Foreskin keratinocyte (primary cell): ENCODE measurements at places on chromosomes 12 and 14. TPM values are rescaled to one million over a fixed set of nuclear protein-coding genes. Genes with fewer than 3 reads are reported as not detected.

The KRT6A gene
- polyA plus RNA-seq: 5,333 and 5,444 TPM in 2 replicates

GRCh38 chr12:19577281-19577530 lies 137.9 kb downstream of the AEBP2 start:
- DNase-seq: no peak

- no peak for DNase-seq
These were observed 7.4 kb downstream of the LRP1-AS start for GRCh38 chr12:57139796-57140649.

The RPL10L gene
- polyA plus RNA-seq: not detected in 2 replicates

DNA sequence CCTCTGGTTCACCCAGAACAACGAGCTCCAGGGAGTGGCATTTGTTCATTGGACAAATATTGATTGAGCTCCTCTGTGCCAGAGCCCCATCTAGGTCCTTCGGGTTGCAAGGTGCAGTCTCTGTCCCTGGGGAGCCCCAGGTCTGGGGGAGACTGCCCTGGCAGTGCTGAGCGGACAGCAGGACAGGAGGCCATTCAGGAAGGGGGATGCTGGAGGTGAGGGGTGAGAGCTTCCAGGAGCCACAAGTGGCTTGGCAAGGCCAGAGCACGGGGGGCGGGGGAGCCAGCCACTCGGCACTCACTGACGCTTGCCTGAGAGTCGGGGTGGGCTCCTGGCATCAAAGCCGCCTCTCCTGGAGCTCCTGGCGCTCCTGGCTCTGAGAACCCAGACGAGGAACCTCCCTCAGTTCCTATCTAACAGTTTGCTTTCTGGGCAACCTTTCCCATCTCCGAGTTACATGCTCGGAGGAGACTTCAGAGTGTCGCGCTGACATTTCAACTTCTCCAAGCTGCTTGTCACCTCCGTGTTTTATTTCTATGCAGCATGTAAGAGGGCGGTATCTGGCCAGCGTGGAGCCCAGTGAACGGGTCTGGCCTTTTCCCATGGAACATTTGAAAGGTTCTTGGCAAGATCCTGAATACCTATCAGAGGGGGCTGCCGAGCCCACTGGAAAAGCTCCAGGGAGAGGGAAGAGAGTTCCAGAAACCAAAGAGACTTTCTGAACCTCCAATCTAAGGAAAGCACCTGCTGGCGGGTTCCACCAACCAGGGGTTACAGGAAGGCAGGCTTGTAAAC lies 62.0 kb upstream of the BCL11B start:
- no peak for DNase-seq

The CLEC12A gene
- polyA plus RNA-seq: not detected in 2 replicates
